Anterior cingulate cortex (tissue), 58 donors: ENCODE measurements at places on chromosomes 12 and 14.

DNA sequence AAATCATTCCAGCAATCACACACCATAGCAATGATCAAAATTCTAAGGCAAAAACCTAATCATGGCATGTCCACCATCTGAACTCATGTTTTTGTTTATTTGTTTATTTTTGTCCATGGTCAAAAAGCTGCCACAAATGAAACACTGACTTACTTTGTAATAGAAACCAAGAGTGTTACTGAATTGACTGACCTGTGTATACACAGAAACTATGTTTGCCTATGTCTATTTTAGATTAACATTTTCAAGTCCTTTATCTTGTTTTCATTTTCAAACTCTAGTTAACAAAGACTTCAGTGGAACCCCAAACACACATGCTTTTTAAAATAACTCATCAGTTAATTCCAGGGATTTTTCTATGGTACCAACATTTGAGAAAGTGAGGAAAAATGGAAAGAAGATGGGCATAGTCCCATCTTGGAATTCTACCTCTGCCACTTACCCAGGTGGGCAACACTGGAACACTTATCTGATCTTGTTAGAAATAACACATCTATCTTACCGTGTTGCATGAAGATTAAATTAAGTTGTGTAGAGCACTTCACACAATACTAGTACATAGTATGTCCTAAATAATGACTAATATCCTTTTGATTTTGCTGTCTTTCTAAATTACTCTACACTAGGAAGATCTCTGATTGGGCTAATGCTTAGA is 6.4 kb downstream of the LUM start:
- no peak for DNase-seq

GRCh38 chr12:80156306-80156705 is 57.0 kb downstream of the OTOGL start:
- no peak for DNase-seq

DNA sequence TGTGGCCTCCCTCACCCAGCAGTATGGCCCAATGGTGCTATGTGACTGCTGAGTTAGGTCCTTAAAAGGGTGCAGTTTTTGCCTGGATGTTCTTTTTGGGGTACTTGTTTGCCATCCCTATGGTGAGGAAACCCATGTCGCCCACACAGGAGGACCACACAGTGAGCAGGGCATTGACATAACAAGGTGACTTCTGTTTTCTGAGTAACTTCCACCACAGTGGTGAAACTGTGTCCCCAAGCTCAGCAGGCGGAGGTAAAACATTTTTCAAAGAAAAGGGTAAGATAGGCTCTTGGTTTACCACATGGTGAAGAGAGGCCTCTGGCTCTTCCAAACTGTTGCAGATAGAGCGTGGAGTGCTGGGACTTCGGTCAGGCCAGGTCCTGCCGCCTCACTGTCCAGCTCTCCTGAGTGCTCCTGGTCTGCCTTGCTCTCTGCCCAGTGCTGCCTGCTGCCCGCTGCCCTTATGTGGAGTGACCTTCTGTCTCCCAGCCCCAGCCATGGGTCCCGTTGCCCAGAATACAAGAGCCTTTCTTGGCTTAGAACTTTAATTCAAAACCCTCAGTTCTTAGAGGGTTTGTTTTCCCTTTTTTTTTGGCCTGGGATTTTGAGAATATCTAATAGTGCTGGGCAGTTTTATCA is 54.0 kb downstream of the TRAF3 start:
- no peak for DNase-seq

GRCh38 chr14:91281346-91281745 is 36.8 kb upstream of the GPR68 start:
- no peak for DNase-seq
